ENCODE measurements at places on chromosomes 1 and 21.

GRCh38 chr1:77039739-77040138 lies 172.5 kb downstream of the ST6GALNAC5 start:
- DNase-seq, result no peak

DNA sequence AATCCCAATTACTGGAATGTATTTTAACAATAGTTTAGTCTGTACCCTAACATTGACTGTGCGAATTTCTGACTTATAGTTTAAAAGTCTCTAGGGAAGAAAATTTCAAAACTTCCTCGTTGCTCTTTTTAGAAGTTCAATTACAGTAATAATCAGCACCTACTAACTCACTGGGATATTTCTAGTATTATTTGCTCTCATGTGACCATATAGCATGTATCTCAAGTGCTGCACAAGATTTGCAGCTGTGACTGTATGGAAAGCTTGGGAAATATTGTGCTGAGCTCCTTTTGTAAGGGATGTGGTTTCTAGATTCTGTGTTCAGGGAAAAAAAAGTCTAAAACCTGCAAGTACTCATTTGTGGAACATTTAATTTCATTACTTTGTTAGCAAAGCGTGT lies 153.1 kb downstream of the ST6GALNAC3 start:
- no peak for DNase-seq

DNA sequence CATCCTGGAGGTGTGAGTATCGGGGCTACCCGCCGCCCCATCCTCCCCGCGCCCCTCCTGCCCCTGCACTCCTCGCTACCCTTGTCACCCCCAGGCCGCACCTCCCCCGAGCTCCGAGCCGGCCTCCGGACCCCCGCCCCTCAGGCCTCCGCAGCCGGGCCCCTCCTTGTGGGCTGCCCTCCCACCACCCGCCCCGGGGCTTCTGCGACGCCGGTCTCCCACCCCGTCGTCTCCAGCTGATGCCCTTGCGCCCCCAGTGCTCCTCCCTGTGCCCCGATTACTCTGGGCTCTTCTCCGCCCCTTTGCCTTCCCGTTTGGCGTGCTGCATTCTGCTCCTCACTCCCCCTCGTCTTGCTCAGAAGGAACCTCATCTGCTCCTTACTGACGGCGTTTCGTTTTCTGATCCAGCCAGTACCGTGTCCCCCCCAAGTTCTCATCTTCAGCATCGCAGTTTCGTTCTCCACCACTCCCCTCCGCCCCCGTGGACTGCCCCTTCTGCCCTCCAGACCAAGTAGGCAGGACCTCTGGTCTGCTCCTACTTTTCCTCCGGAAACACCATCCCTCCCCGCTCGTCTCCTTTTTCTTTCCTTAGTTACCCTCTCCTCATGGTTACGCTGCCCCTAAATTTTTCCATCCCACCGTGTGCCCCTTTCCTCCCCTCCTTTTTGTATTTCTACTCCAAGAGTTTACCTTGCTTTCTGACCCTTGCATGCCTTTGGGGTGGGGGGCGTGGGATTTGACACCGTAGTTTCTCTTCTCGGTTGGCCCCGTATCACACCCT lies 841 bp downstream of the SNX27 start:
- DNase-seq, result peak; percentile 47

DNA sequence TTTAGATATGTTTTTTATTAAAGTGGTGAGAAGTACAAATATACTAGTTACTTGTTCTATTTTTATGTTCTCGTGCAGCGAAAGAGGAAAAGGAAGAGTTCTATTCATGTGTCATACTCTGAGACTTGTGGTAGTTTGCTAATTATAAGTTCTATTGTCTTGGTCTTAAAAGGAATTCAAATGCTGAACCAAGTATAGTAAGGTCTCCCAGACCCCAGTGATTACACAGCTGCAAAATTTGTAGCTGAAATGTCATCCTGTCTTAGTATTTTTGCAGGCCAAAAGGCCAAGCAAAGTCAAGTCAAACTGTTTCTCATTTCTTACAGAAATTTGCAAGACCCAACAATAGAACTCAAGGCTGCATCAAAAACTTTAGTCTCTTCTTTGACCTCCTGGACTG lies 268.7 kb downstream of the CHRM3 start:
- no peak for DNase-seq

DNA sequence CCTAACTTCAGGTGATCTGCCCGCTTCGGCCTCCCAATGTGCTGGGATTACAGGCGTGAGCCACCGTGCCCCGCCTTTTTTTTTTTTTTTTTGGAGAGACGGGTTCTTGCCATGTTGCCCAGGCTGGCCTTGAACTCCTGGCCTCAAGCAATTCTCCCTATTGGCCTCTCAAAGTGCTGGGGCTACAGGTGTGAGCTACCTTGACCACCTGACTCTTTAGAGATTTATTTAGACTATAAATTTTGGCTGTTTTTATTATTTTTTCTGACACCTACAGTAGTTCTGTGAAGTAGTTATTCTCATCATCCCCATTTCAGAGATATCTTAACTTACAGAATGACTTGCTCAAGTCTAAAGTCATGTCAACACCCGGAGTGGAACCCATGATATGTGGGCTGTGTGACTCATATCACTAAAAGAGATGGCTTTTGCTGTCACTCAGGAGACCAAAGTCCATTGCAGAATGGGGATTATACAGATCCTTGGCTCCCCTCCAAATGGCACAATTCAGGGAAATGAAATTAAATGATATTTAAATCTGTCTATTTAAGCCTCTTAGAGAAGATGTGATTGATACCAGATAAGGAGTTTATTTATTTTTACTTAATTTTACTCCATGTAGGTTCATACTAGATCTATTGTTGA lies 93.2 kb downstream of the CTH start:
- peak; percentile 26 for DNase-seq

DNA sequence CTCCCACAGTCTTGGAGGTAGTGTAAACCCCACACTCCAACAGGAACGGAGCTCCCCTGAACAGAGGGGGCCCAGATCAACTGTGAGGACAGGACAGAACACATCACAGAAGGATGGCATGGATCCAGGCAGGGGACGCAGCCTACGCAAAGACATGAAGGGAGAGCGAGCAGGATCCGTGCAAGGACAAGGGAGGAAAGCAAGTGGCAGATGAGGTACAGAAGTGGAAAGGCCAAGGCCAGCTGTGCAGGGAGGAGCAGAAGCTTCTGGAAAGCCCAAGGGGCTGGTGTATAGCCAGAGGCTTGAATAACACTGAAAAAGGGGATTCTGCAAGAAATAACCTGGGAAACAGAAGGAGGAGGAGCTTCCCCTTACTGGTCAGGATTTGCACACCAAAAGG lies 81.2 kb downstream of the SIPA1L2 start:
- no peak for DNase-seq

All from left colon (tissue), 2 donors.